ENCODE measurements at places on chromosomes 5 and 9.

DNA sequence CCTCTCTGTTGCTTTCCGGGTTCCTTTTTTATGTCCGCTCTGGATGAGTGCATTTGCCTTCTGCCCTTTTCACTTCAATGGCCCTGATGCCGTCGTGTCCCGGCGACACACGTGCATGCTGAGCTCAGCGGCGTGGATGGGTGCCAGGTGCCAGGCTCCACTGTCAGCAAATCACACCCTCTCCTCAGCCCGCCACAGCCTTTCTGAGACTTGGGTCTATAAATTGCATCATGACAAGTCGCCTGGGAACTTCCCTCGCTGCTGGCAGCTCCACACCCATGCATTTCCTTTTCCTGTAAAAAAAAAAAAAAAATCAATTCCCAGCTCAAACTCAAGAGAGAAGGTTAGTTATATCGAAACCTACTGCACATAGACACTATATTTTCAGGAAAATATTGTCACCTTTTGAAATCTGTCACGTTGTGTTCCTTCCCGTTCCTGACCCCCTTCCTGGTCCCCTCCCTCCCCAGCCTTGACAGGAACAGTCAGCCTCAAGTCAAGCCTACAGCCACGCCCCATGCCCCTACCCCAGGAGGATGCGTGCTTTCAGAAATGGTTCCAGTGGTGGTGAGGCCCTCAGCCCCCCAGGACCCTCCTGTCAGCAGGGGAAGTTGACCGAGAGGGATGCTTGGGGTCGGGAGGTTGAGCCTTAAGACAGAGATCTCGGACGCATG, 110.3 kb upstream of the PTCH1 start:
- DNase-seq = no peak

DNA sequence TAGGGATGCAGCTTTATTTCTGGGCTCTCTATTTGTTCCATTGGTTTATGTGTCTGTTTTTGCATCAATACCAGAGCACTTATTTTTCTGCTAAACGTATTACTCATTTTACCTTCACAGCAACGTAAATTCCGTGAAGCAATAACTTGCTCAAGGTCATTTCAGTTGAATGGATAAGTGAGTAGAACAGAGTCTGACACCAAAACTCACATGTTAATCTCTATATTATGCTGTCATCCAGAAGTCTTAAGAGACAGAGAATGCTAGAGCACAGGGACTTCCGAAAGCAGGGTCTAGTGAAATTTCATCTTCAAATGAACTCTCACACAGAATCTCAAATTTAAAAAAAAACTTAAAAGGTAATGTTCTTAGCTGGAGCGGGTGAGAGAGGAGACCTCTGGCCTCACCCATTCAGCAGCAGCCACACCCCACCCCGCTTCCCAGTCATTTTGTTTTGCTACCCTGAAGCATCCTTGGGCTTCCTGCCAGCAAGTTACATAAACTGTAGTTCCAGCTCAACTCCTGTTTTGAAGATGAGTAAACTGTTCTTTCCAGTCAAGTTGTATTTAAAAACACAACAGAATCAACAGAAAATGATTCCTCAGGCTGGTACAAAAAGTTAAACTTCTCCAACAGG, 69.3 kb downstream of the TRIM36 start:
- peak; percentile 26 for DNase-seq

- DNase-seq = no peak
These were observed 291.2 kb downstream of the EBF1 start for GRCh38 chr5:158808542-158808941.

DNA sequence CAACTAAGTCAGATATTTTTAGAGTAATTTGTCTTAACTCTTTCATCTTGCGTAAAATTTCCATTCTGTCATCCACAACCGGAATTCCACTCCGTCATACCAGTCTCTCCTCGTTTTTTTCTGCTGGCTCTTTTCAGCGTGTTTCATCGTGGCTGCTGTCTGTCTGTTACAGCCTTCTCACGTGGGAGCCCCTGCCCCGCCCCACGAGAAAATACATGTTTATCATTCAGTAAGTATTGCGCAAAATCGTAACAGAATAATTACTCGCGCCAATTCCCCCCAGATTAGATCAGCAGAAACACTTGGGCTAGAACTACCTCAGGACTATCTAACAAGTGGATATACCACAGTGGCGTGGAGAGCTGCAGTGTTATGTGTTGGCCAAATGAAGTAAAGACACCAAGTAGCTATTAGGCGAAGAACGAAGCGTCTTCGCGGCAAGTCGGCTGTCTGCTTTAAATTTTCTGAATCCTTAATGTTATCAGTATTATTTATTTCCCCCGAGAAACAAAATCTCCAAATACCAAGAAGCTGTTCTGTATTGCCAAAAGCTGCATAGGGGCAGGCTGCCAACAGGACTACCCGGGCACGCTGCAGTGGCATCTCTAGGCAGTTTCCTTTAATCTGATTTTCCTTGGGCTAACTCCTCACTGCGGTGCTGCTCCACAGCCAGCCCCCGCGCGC, 566 bp upstream of the FOCAD start:
- DNase-seq = peak; percentile 97

GRCh38 chr9:19380826-19381075, 715 bp upstream of the RPS6 start:
- DNase-seq = no peak

DNA sequence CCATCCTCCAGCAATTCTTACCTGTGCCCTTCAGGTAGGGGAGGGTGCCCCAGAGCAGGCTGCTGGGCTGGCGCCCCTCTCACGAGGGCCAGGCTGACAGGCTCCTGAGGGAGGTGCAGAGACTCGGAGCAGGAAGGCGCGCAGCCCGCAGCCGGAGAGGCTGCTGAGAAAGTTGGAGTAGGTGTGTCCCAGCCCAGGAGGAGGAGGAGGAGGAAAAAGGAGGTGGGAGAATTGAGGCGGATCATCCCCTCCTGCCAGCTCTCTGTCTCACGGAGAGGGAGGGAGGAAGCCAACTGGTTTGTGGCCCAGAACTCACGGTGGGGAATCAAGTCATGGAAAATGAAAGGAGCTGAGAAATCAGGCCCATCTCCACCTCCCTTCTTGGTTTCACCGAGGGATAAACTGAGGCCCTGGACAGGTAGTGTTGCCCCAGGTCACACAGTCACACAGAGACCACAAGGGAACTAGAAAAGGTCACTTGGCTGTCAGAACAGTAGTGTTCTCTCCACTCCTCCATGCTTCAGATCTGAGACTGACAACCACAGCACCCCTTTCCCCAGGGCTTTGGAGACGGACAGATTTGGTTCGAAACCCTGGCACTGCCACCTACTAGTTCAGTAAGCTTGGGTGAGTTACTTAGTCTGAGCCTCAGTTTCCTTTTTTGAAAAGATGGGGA, at the start of gene FAT2:
FAT2 (minus strand) TSS at position 188 of the 676 bp plus-strand sequence. CDS start 22,400 bp downstream, outside the sequence.
- no peak for DNase-seq

DNA sequence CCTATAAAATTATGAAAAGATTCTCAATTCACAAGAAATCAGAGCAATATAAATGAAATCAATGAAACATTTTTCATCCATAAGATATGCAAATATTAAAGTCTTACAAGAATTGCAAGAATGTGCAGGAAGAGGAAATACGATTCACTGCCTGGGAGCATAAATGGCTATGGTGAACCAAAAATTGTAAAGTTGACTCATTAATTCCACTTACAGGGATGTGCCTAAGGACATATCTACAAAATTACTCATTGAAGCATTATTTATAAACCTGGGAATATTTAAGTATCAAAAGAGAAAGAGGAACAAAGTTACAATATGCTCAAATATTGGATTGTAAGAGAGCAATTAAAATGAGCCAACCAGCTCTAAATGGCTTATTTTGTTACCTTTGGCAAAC, 6.9 kb upstream of the NIPSNAP3A start:
- peak; percentile 36 for DNase-seq

DNA sequence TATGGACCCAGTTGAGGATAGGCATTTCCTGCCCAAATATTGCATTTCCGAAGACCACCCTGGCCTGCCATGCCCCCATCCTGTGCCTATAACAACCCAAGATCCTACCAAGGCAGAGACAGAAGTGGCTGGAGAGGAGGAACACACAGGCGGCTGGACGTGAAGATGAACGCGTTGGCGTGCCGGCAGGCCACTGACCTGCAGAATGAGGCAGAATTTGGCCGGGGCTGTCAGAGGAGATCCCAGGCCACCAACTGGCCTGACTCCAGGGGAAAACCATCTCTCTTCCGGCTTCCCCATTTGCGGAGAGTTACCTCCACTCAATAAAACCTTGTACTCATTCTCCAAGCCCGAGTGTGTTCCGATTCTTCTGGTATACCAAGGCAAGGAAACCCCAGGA, 1507.5 kb downstream of the EFNA5 start:
- no peak for DNase-seq

GRCh38 chr5:132840896-132841295, 10.4 kb upstream of the SHROOM1 start:
- no peak for DNase-seq

GRCh38 chr9:76616780-76617179, 147.5 kb upstream of the PCA3 start:
- DNase-seq = no peak

DNA sequence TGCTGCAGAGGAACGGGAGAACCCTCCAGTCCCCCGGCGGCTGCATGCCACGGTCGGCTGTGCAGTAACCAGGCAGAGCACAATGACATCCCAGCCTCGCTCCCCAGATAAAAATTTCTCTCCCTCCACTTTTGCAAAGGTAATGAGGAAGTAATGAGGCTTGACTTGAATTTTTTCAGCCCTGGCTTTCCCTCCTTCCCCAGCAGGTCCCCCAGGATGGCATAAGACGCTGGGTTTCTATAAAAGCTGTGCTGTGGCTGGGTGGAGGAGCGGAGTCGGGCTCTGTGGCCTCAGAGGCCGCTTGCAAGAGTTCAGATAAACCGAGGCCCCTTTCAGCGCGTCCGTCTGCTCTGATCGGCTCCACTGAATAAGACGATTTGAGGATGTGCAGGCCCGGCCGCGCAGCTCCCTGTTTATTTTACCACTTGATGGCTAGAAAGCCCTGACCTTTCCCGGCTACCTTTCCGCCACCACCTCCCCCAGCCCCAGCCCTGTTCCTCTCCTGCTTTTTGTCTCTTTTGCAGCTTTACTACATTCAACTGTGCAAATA, 351.9 kb upstream of the IRX2 start:
- no peak for DNase-seq

DNA sequence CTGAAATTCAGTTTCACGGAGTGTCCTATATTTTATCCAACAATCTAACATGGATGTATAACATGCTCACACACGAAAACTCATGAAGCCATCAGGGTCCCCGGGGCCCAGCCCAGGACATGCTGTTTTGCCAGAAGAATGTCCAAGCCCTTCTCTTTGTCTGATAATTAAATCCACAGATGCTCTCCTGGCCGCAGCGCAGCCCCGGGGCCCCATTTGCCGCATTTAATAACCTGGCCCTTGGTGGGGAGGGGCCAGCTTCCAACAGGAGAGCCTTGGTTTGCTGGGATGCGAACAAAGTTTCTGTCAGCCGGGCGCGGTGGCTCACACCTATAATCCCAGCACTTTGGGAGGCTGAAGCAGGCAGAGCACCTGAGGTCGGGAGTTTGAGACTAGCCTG, 30.0 kb downstream of the PLPP7 start:
- DNase-seq = no peak

DNA sequence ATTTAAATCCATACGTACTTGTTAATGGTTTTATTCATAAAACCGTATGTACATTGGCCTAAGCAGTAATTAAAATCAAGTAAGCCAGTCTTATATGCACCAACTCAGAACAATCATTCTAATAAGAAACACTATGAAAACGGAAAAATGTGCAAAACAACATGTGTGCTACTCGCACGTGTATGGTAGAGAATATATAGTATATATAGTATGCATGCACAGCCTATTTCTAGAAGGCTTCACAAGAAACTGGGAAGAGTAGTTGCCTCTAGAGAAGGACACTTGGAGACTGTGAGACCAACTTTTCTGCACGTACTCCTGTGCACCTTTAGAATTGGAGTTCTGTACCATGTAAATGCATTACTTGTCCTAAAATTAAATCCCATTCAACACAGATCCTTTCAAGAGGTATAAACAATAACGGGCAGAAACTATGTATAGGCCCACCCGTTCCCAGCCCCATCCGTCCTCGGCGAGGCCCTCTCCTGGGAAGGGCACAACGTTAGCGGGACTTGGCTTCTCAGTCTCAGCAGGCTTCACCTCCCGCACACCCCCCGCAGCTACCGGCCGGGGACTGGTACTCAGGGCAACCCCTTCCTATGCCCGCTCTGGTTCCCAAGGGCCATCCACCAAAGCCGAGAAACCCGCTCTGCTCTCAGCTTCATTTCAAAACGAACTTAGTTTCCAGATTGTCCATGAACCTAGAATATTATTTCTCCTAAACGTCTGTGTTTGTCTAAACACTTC, 2.0 kb downstream of the CDC14B start:
- no peak for DNase-seq

GRCh38 chr5:78905084-78905938, 79.8 kb downstream of the ARSB start:
- no peak for DNase-seq

- no peak for DNase-seq
These were observed 3.2 kb upstream of the HSD17B3 start for GRCh38 chr9:96305171-96305570.

DNA sequence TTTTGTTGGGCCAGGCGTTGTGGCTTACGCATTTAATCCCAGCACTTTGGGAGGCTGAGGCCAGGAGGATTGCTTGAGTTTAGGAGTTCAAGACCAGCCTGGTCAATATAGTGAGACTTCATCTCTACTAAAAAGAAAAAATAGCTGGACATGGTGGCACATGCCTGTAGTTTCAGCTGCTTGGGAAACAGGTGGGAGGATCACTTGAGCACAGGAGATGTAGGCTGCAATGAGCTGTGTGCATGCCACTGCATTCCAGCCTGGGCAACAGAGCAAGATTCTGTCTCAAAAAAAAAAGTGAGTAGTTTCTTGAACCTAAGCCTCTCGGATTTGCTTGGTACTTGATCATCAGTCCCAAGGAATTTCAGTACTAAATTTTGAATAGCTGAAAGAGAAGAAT, 26.9 kb downstream of the G3BP1 start:
- no peak for DNase-seq

- DNase-seq = no peak
These were observed 2.2 kb downstream of the THBS4 start for GRCh38 chr5:80037366-80037765.

DNA sequence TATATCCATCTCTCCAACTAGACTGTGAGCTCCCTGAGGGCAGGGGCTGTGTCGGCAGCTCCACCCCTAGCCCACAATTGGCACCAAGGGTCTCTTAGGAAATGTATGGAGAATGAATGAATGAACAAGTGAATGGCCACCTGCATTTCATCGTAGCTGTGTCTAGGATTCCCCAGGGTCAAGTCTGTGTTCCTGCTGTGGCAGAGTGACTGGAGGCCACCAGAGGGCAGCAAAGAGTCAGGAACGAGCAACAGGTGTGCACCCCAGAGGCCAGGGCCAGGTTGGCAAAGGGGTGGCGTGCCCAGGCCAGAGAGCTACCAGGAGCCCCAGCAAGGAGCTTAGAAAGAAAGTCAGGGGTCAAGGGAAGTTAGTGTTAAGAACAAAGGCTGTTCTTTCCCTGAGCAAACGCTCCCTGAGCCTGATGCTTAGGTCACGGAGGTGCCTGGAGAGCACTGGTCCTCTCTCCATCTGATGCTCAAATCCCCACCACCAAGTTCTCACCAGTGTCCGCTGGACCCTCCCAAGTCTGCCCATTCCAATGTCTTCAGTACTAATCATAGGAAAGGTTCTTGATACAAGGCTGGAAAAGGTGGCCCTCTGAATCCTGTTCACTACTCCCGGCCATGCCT, 160.7 kb downstream of the PAX5 start:
- peak; percentile 41 for DNase-seq

Measured in amniotic epithelial cell (primary cell).